ENCODE measurements at places on chromosomes 7 and 10.

- DNase-seq = no peak
These were observed 568.8 kb upstream of the FOXK1 start for GRCh38 chr7:4113271-4113670.

GRCh38 chr7:66415659-66416265, 210.6 kb downstream of the TPST1 start:
- DNase-seq = no peak

- peak; percentile 86 for DNase-seq
These were observed 58.1 kb upstream of the ST8SIA6 start for GRCh38 chr10:17512341-17513001.

GRCh38 chr10:80964179-80964578, 426.5 kb downstream of the SH2D4B start:
- DNase-seq = no peak

DNA sequence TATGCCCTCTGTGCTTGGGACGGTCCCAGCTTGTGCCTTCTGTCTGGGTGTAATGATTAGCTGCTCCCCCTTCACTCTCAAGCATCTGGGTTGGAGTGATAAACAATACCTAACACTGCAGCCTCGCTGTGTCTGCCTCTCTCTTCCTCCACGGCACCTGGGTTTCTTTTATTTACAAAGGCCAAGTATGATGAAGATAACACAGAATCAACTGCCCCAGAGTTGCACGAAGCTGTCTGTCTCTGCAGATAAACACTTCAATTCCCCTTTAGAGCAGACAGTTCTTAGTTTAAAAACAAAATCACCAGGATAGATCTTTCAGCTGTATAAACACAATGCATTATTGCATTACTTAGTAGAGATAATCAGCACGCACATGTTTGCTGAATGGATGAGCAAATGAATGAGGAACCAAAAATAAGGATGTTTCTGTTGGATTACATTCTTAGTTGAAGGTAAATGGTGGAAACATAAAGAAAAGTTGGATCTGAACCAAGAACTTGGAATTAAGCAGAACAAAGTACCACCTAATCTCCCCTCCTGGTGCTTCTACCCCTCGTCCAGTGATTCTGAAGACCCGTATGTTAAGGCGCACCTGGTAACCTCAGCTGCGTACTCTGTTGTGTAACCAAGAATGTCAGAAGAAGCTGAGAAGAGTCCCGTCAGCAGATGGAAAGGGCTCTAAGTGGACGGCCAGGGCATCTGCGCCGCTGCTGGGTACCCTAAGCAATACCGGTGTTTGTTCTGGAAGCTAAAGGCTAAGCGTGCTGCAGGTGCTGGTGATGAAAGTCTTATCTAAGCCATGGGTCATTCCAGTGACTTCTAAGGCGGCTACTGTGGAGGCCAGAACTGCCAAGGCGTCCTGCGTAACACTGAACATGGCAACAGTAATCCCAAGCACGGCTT, 26.6 kb downstream of the INSIG1 start:
- no peak for DNase-seq

DNA sequence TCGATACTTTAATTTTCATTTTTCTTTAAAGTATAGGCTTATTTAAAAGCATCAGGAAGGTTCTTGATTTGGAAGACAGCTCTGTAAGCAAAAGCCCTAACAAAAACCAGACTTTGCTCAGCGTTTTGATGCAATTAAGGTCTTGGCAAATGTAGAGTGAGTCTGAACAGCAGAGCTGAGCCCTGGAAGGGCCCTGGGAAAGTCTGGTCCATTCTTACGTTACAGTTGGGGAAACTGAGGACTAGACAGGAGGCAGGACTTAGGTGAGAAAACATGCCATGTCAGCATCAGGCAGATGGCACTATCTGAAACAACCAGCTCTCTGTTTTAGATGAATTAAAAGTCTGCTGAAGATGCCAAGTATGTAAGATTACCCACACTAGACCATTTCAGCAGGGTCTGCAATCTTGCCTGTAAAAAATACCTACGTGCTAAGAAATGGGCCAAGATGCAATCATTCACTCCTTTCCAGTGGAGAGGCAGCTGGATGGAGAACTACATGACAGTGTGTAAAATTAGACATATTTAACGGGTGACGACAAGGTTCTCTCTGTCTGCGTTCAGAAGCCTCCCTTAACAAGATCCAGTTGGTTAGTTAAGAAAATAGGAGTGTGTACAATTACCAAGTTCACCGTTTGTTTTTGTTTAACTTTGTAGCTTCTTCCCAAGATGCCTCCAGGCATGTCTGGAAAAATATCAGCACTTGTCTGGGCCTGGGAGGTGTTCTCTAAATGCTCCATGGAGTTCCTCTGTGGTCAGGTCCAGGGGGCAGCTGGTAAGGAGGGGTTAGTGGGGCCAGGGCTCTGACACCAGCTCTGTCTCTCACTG, 502.3 kb upstream of the ZMIZ1 start:
- DNase-seq = no peak

- DNase-seq = no peak
These were observed 3.4 kb downstream of the TNRC18 start for GRCh38 chr7:5420067-5420880.

DNA sequence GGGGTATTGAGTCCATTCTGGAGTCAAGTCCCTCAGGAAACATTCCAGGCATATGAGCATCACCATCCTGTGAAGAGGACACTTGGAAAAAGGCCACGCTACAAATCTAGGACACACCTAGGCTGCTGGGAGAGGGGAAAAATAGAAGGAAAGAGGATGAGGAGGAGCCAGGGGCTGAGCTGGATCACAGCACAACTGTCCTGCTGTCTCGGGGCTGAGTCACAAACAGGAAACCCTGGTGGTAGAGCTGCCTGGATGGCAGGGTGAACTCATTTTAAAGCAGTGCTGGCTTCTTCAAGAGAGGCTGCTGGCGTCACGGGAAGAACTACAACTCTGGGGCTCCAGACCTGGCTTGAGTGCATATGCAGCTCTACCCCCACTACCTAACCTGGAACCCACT, 151.5 kb downstream of the RNF216 start:
- DNase-seq = peak; percentile 76

GRCh38 chr10:113158183-113158582, 208.1 kb downstream of the TCF7L2 start:
- no peak for DNase-seq

DNA sequence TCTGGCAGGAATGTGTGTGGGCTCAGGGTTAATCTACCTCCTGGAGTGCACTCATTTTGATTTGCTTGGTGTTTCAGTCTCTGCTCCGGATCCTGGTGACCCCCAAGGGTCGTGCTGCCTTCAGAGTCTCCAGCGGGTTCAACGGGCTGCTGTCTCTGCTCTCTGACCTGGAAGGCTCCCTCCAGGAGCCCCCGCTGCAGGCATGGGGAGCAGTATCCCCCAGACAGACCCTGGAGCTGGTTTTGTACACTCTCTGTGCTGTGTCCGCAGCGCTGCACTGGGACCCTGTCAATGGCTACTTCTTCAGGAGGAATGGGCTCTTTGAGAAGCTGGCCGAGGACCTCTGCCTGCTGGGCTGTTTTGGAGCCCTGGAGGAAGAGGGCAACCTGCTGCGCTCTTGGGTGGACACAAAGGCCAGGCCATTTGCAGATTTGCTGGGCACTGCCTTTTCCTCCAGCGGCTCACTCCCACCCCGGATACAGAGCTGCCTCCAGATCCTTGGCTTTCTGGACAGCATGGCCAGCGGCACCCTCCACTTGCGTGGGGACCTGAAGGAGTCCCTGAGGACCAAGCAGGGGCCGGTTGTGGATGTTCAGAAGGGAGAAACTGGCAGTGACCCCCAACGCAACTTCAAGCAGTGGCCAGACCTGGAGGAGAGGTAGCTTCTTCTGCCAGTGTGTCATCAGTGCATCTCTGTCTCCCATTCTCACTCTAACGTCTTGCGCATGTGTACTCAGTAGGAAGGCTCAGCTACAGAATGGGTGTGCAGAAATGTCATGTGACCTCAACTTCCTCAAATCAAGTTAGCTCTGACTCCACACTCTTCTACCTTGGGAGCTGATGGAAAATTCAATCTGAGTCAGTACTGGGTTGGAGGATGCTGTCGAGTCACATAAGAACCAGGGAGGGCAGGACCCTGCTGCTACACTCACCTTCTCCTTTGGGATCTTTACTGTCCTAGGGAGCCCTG, 58.5 kb downstream of the WDFY4 start:
- DNase-seq = no peak

GRCh38 chr7:28347475-28348318, 64.6 kb upstream of the CREB5 start:
- no peak for DNase-seq

GRCh38 chr10:19922236-19922963, 106.2 kb downstream of the PLXDC2 start:
- peak; percentile 9 for DNase-seq

DNA sequence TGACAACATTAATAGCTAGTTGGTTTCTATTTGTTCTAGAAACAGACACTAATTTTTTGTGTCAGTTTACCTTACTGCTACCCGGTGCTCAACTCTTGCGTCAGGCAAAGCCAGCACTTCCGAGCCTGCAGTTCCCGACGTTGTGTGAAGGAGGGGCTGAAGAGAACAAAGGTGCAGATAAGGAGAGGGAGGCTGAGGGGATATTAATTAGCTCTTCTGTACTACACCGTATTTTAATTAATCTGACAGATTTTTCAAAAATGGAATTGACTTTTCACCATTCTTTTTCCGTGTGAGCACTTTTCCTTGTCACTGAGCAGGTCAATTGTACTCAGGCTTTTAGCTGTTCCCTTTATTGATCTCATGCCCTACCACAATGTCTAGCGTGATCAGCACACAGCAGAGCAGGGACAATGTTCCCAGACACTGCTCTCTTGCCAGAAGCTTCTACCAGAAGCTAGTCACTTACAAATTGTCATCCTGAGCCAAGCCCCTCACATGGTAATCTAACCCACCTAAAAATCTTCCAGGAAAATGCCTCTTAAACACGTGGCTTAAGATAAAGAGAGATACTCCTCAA, 650.5 kb upstream of the MKI67 start:
- DNase-seq = no peak

- no peak for DNase-seq
These were observed 921.9 kb downstream of the LRMDA start for GRCh38 chr10:76353237-76353851.

- no peak for DNase-seq
These were observed 13.1 kb downstream of the UMAD1 start for GRCh38 chr7:7653593-7654187.

DNA sequence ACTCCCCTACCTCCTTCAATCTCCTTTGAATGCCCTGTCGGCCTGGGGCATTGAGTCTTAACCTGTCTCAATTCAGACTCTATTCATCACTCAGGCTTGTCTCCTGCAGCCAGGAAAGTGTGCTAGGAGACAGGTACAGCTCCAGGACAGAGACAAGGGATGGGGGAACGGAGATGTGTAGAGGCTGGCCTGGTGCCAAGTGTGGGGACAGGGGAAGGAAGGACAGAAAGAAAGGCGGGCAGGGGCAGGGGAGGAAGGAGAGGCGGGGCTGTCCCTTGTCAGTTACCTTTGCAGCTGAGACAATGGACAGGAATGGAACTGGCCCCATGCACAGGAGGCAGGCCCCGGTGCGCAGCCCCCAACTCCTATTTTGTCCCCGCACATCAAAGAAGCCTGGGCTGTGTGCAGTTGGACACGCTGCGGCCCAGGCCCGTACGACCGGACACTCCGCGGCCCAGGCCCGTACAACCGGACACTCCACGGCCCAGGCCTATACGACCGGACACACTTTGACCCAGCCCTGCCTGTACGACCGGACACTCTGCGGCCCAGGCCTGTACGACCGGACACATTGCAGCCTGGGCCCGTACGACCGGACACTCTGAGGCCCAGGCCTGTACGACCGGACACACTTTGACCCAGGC, 36.9 kb downstream of the CHST15 start:
- DNase-seq = no peak

DNA sequence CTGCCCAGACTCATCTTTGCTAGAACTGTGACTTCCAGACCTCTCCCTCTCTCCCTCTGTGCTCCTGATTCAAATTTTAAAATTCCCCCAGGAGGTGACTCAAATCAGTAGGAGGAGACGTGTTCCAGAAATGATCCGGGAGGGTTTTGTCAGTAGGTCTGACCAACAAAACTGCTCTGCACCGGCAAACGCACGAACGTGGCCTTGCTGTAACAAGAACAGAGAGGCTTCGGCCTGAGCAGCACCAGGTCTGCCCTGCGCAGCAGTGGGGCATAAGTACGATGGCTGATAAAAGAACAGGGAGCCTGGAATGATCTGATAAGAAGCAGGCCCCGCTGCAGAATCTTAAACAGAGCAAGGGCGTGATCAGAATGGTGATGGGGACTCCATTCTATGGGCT, 152.7 kb upstream of the AUTS2 start:
- no peak for DNase-seq

GRCh38 chr7:5143935-5144903, 45.8 kb upstream of the WIPI2 start:
- no peak for DNase-seq

GRCh38 chr10:124896751-124897150, 45.2 kb upstream of the ZRANB1 start:
- DNase-seq = no peak

- DNase-seq = no peak
These were observed 427.0 kb upstream of the VSTM2A start for GRCh38 chr7:54115028-54115763.

DNA sequence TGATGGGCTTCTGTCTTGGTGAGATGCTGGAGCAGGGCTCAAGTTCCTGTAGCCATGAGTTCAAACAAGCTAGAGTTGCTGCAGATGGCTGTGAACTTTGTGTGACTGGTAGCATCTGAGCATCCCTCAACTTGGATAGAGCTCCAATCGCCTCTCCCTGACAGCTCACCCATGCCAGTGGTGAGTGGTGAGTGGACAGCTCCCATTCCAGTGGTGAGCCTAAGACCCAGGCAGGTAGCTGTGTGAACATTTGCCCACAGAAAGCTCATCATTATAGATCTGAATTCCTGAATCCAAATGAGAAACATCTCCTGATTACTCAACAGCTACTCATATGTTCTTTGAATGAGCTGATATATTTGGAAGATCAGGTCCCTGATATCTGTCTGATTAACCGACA, 25.3 kb downstream of the STEAP1B start:
- no peak for DNase-seq

DNA sequence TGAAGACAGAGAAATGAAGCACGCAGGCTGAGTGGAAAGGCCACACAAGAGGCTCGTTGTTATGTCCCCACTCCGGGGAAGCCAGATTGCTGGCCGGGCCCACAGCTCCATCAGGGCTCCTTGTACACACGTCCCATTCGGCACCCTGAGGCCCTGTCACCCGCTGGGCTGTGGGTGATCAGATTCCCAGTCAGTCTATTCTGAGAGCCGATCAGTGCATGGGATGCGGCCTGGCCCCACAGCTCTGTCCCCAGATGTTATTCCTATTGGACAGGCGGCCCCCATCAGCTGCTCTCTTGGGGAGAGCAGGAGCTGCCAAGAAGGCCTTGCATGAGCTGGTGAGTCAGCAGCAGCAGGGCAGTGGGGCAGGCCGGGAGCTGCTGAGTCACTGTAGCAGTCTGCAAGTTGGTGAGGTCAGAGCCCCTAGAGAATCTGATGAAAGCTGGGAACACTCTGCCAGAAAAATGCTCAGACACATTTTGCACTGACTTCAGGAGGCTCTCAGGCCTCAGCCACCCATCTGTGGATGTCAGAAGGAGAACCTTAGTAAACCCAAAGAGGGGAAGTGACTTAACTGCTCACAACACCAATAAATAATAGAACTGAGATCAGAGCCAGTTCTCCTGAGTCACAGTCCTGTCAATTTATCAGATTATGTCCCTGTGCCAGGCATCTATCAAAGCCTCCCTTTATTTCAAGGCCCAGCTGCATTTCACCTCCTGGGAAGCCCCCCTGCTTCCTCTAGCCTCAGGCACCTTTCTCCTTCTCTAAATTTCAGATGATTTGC, 9.4 kb upstream of the PSAP start:
- DNase-seq = peak; percentile 98

- no peak for DNase-seq
These were observed 120.0 kb downstream of the SEMA3E start for GRCh38 chr7:83528925-83529423.
